ENCODE measurements at places on chromosomes 6 and 20.
A peak's percentile ranks its signal among the peaks of the same experiment; 100 is the strongest.

DNA sequence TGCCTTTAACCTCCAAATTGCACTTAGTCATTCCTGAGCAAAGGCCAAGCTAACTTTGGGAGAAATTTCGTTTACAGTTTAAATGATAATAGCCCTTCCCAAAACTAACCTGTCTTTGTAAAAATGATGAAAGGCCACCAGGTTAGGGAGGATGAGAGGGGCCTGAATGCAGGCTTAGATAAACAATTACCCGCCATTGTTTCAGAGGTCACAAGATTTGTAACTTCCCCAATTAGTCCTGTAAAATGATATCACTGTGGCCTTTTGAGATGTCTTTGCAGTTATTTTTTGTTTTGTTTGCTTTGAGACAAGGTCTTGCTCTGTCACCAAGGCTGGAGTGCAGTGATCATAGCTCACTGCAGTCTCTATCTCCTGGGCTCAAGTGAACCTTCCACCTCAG lies 26.3 kb downstream of the GNL1 start:
- DNase-seq, result no peak

- no peak for DNase-seq
These were observed 430.3 kb upstream of the SULF2 start for GRCh38 chr20:48215536-48215935.

DNA sequence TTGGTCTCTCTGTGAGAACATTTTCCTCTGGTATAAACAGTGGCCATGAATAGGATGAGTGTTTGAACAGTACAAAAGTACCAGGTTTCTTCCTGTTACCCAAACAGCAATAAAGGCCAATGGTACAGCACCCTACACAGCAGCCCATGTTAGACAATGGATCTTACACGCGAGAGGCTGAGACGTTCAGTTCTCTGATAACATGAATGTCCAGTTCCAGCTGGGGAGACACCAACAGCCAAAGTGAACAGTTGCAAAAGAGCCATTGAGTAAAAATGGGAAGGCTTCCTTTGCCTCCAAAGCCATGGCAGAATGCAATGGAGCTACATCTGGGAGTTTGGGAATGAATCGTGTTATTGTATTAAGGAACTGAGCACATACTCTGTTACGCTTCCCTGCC lies 246.8 kb upstream of the SGK1 start:
- DNase-seq, result no peak

DNA sequence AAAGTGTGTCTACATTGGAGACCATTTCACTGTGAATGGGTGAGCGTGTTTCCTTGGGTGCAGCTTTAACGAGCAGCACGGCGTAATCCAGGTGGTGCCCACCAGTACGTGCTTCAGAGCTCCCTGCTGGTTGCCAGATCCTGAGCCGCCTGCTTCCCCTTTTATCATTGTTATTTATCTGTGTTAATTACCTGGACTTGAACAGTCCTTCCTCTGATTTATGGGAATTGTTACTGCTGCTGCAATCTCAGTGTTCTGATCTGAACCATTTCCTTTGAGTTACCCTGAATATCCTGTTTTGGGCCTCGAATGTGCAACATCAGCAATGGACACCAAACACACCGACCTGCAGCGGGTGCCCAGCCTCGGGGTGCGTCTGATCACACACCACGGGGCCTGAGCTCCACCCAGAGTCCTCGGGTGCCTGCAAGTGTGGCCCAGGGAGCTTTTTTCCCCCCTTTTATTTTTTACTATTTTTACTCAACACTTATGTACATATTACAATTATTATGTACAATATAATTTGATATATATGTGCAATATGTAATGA lies 81.3 kb downstream of the RPP40 start:
- DNase-seq, result no peak

DNA sequence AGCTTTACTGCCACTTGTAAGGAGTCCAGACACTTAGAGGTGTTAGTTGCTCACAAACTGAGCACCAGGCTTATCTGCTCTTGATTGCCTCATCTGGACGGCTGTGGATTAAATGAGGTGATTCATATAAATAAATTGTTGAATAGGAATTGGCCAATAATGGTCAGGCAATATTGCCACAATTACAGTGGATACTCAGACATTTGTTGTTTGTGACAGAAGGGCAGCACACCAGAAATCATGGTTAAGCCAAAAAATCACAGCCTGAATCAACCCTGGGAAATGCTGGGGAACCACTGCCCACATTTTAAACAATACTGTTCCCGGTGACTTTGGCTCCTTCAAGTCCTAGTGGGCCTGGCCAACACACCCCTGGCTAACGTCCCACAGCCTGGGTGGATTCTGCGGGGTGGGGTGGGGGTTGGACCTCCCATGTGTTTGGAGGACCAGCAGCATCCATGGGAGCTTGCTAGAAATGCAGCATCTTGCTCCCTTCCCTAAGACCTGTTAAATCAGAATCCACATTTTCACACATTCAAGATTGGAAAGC lies 29.5 kb upstream of the SPDEF start:
- DNase-seq, result no peak

DNA sequence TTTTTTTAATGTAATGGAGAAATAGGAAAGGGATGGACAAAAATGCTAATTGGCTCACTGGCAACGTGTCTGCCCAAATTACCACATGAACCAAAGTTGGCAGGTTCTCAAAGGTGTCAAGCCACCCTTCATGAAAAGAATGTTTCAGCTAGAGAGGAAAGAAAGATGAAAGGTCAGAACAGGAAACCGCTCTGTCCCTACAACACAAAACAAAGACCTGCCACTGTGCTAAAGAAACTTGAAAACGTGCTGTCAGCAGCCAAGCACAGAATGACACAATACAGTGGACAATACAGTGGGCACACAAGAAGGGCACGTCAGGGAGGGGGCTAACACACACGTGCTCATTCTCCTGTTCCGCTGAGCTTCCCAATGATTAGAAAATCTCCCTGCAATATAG lies 4.9 kb downstream of the PREP start:
- DNase-seq, result peak; percentile 27

GRCh38 chr6:37735722-37736121 lies 38.0 kb upstream of the MDGA1 start:
- DNase-seq, result no peak

- DNase-seq, result no peak
These were observed 77.6 kb upstream of the RGS17 start for GRCh38 chr6:153208706-153209105.

- DNase-seq, result no peak
These were observed 63.3 kb upstream of the CARMIL1 start for GRCh38 chr6:25215881-25216280.

GRCh38 chr6:14518515-14519217 lies 401.1 kb downstream of the CD83 start:
- no peak for DNase-seq

DNA sequence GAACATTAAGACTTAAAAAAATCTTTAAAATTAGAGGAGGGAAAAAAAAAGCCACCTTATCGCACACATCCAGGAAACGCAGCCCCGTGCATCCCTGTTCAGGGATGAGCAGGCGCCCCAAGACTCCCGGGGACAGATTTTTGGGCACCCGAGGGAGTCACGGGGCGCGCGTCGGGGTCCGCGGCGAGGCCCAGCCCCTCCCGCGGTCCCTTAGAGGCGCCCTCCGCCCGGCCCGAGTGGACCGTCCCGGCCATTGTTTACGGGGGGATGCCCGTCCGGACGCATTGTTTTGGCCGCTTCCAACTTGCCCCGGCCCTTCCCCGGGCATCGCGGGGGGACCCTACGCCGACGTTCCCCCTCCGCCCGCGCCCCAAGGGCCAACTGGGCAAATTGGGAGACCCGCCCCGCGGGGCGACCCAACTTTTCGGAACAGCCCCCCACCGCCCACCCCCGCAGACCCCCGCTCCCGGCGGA lies 610 bp downstream of the ZNF217 start:
- peak; percentile 37 for DNase-seq

DNA sequence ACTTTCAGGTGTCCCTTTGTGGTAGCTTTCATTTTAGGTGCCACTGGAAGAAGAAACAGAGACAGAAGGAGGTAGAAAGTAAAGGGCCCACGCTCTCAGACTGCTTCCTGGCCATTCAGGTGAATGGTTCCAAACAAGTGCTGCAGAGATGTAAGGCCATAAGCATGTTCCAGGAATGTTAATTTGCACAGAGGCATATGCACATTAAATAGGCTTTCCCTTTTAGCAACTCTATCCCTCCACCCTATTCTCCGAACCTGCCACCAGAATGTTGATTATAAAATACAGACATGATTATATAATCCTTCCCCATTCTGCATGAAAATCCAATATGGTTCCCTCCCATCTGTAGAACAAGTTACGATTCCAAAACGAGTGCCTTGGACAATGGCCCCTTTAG lies 297.2 kb downstream of the C6orf118 start:
- no peak for DNase-seq

- DNase-seq, result peak; percentile 66
These were observed 192.0 kb downstream of the PREX1 start for GRCh38 chr20:48635791-48636267.

DNA sequence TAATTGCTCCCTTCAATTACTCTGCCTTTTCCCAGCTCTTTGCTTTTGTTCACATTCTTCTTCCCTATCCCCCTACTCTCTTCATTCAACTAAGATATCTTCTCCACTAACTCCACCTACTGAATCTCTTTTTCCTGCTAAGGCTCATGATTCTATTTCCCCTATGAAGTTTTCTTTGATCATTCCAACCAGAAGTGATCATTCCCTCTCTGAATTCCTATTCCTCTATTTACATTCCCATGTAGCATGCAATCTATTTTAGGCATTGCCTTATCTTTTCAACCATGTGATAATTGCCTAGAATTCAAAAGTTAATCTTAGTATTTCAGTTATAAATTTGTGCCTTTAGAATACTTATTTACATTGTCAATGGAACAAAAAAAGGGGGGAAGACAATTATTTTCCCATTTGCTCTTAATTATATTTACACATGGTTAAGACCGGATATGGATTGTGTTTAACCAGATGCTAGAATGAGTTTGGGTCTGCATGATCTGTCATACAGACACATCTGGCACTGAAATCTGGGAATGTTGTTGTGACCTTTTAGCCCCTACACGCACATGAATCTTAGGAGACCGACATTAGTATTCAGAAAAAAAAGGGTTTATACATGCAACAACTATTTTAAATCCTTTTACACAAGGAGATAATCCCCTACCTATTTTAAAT lies 20.8 kb downstream of the MOXD1 start:
- no peak for DNase-seq

- DNase-seq, result no peak
These were observed 164.2 kb downstream of the DTNBP1 start for GRCh38 chr6:15498640-15499039.

DNA sequence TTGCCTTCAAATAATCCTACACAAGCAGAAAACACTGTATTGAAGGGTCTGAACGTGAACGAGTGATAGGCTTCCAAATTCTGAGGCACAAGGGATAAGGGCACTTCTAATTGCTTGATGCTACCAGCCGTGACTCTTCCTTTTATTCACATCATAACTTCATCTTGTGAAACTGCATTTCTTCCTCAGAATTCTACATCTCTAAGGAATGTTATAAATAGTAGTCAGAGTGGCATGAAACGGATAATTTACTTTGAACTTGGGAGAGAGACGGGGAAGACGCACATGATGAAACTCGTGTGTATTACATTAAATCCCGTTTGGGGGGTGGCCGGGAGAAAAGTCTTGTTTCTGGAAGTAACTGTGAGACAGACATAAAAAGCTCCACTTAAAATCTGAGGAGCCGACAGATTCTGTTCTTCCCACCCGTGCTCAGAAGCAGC lies 754 bp downstream of the HDDC2 start:
- DNase-seq, result no peak

DNA sequence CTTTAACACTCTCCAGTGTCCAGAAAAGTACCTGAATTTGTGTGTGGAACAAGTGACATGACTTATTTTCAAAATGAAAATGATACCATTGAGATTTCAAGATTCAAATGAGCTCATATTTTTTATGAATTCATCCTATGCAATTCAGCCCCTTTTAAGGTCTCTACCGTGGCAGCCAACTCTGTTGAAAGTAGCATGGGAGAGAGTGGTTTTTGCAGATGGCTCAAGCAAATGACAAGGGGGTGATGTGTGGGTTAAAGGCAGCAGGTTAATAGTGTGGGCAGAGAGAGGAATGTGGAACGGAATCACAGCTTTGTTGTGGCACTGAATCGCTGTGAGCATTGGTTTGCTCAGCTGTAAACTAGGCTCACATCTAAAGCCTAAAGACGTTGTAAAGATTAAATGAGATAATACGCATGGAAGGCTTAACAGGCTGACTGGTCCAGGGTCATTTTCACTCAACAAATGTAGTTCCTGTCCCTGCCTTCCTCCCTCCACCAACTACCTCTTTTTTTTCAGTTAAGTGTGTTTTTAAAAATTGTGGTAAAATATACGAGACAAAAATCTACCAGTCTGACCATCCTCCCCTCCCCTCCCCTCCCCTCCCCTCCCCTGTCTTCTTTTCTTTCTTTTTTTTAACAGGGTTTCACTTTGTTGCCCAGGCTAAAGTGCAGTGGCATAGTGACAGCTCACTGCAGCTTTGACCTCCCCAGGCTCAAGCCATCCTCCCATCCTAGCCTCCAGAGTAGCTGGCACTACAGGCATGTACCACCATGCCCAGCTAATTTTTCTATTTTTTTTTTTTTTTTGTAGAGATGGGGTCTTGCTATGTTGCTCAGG lies 114.7 kb upstream of the ZNF217 start:
- peak; percentile 28 for DNase-seq

GRCh38 chr6:167659046-167659445 lies 167.7 kb upstream of the AFDN start:
- no peak for DNase-seq

- DNase-seq, result no peak
These were observed 534 bp upstream of the AKIRIN2 start for GRCh38 chr6:87702589-87702945.

GRCh38 chr6:70160276-70160675 lies 142.6 kb downstream of the COL9A1 start:
- no peak for DNase-seq

GRCh38 chr20:44362466-44362940 lies 7.0 kb downstream of the HNF4A start:
- DNase-seq, result no peak

- DNase-seq, result no peak
These were observed 14.6 kb downstream of the RPS6KA2 start for GRCh38 chr6:166612471-166612881.

- DNase-seq, result no peak
These were observed 79.4 kb downstream of the DACT2 start for GRCh38 chr6:168240160-168240559.

- DNase-seq, result peak; percentile 57
These were observed 47.7 kb downstream of the AKAP7 start for GRCh38 chr6:131182991-131183425.

GRCh38 chr6:146787876-146788508 lies 189.2 kb downstream of the ADGB start:
- no peak for DNase-seq

DNA sequence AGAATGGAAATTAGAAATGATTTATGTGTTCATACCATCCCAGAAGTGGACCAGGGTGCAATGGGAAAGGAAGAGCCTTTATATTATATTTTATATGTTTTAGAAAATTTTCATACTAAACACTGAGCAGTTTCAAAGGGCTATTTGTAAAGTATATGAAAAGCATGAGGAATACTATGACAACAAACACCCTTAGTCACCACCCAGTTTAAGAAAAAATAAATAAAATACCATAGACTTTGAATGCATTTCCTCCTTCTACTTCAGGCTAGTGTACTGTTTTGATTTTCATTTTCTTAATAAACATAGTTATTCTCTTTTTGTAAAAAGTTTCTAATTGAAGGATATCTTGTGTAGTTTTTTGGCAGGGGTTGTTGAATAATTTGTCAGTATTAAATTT lies 191.1 kb downstream of the PLCB4 start:
- no peak for DNase-seq

Measured in CD4-positive, alpha-beta T cell treated with Interleukin-21 for 1 hour (primary cell).